ENCODE measurements at places on chromosomes 2 and 18. TPM values are rescaled to one million over a fixed set of nuclear protein-coding genes. Genes with fewer than 3 reads are reported as not detected.

Gene YPEL5
- 91.5 TPM for total RNA-seq

Gene TAF1B
- total RNA-seq, result 8.5 TPM

DNA sequence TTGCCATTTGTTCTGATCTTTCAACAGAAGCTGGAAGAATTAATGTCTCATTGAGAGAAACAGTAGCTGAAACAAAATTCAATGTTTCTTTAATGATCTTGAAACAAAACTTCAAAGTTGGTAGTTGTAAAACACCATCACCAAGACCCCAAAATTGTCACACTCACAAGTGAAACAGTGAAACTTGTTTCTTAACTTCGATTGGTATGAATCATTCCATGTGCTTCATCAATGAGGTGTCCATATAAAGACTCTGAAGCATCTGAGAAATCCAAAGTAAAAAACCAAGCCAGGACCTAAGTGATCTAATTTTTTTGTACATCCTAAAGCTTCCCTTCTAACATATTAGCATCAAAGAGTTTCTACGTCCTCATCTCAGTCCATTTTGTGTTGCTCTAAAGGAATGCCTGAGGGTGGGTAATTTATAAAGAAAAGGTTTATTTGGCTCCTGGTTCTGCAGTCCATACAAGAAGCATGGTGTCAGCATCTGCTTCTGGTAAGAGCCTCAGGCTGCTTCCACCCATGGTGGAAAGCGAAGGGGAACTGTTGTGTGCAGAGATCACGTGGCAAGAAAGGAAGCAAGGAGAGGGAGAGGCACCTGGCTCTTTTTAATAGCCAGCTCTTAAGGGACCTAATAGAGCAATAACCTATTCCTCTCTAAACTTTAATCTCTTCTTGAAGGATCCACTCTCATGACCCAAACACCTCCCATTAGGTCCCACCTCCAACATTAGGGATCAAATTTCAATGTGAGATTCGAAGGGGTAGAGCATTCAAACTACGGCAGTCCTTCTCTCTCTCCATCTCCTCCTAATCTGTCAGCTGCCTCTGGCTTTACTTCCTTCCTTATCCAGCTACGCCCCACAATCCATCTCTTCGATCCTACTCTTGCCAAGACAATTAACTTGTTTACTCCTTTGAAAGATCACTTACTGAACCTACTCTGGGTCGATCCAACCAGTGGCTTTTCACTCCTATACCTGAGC is 20.7 kb upstream of the TLK1 start:
- no peak for DNase-seq

DNA sequence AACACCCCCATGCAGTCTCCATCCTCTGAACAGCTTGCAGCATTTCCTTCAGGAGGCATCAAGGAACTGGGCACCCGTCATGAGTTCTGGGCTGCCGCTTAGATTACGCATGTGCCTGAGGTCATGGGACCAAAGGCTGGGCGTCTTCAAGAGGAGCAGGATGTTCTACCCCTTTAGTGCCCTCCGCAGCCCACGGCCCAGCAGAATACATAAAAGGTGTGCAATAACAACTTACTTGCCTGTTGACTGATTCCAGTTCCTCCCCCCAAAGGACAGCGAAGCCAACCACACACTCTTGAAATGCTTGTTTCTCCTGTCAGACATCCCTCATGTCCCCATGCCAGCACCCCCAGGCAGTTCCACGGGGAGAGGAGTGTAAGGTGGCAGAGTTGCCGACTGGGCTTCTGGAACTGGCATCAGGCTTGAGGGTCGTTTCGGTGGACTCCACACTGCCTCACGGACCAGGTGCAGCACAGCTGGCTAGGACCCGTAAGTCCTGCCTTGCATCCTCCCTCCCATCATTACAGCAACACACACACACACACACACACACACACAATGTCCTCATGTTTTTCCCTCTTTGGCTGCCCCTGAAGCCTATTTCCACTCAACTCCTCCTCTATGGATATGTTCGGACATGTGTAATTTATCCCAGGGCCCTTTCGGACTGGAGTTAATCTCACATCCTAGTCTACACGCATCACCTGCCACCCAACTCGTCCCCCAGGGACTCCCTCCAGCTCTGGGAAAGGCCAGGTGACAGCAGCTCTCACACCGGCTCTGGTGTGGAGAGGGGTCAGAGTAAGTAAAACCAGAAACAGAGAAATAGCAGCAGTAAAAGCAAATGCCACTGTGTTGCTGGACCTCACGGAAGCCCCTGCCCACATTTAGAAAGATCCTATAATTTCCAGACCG is 200.7 kb downstream of the BCL11A start:
- DNase-seq, result no peak

DNA sequence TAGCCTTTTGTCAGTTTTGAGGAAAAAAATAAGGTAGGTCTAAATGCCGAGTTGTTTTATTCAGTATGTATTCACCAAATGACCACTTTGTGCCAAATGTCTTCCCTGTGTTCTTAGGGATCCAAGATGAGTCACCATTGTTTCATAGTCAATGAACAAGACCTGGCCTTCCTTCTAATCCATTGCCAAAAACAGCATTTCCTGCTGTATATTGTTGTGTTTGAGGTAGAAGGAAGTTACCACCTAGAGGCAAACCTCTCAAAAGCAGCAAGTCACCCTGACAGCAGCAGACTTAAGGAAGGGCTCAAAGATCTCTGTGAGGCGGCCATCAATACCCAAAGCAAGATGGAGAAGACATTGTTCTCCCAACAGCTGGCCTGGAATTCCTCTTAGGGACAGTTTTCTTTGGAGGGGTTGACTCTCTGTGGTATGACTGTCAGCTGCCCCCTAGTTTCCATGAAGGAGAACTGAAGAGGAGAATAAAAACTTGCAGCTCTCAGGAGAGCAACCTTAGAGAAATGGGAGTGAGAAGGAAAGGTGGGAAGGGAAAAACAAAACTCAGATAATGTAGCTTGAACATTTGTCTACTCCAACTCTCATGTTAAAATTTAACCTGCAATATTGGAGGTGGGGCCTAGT is 328.3 kb downstream of the LRATD1 start:
- no peak for DNase-seq

DNA sequence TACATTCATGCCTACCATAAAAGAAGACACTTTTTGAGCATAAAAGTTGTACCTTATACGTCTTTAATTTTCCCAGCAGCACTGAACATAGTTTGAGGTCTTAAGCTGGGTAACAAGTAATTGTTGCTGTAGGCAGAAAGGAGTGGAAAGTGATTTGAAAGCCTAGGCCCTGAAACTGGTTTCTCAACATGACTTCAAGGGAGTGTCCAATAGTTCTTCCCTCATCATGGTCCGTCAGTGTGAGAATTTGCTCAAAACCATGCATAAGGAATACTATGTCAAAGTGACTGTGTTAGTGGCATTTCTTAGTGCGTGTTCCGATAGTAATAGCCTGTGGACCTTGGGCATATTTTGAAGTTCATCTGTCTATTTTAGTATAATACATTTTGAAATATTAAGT is 463.1 kb downstream of the PTPRM start:
- no peak for DNase-seq

- DNase-seq, result no peak
Measured at GRCh38 chr2:118255771-118256372, 167.6 kb downstream of the INSIG2 start.

DNA sequence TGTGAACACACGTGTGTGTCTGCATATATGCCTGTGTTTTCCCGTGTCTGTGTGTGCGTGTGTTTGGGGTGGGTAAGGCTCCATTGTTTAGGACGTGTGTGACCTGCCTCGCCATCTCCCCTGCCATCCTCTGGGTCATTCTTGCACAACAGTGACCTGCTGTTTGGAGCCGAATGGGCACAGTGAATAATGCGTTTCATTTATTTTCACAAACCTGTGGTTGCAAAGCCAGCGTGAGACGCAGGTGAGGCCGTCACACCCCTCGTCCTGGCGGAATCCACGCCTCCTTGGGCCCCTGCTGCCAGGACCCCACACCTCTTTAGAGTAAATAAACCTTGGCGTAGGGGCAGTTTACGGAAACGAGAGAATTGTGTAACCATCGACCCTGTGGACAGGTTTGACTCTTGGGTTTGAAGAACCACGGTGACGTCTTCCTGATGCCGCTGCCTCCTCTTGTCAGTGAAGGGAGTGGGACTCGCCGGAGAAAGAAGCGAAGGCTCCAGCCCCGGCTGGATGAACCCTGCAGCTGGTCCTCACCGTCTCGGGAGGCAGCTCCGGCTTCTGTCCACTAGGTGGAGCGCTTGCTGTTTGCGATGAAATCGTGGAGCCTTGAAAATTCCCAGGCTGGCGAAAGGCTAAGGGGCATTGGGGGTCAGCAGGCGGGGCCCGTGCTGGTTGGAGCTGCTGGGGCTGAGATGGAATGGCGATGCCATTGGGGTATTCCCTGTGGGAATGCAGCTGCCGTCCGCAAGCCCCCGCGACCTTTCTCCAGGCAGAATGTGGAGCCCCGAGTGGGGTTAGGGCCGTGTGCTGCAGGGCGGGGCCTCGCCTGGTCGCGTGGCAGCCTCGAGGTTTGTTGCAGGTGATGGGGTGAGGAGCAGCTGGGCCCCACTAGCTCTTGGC is 81.1 kb downstream of the RTP5 start:
- peak; percentile 10 for DNase-seq

DNA sequence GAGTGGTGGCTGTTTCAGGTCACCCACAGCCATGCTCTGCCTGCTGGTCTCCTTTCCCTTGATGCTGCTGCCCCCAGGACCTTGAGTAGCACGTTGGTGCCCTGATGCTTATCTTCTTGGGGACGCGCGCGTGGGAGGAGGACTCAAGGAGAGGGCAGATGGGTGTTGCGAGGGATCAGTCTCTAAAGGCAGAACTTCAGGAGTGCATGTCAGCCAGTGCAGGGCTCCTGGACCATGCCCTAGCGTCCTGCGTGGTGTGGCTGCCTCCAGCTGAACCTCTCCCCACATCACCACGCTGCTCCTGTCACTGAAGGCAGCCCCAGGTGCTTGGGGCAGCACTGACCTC is 62.5 kb upstream of the GLI2 start:
- DNase-seq, result no peak

DNA sequence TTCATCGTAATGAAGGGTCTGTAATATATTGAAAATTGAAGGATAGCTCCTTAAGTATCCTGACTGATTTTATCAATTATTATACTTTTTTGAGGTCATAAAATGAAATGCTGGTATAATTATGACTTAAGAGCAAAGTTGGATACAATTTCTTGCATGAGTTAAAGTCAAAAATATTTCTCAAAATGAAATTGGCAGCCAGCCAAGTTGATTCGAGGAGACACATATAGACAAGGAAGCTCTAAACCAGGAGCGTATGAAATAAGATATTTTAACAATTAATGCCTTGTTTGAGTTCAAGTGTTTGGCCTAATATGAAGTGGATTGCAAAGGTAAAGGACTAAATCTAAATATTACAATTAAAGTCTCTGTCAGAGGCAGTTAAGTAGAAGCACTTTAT is 260.4 kb upstream of the DSEL start:
- DNase-seq, result no peak

- no peak for DNase-seq
Measured at GRCh38 chr2:152466041-152466440, 131.1 kb downstream of the FMNL2 start.

GRCh38 chr2:106058469-106059137 is 135.5 kb downstream of the UXS1 start:
- no peak for DNase-seq

GRCh38 chr2:200750323-200750910 is 61.3 kb upstream of the BZW1 start:
- no peak for DNase-seq

DNA sequence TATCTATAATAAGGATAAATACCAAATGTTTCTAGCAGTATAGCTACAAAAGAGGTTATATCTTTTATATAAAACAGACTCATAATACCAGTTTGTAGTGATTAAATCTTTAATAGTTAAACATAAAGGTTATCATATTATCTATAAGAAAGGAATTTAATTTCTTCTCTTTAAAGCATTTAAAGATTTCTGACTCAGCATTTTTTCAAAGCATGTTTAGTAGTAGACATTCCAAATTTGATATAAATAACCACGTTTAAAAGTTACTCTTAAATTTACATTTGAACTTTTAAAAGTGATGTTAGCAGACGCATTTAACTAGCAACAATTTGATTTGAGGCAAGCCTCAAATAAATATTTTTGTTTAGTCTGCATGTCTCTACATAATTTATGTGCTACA is 1508.0 kb upstream of the NXPH2 start:
- DNase-seq, result no peak

DNA sequence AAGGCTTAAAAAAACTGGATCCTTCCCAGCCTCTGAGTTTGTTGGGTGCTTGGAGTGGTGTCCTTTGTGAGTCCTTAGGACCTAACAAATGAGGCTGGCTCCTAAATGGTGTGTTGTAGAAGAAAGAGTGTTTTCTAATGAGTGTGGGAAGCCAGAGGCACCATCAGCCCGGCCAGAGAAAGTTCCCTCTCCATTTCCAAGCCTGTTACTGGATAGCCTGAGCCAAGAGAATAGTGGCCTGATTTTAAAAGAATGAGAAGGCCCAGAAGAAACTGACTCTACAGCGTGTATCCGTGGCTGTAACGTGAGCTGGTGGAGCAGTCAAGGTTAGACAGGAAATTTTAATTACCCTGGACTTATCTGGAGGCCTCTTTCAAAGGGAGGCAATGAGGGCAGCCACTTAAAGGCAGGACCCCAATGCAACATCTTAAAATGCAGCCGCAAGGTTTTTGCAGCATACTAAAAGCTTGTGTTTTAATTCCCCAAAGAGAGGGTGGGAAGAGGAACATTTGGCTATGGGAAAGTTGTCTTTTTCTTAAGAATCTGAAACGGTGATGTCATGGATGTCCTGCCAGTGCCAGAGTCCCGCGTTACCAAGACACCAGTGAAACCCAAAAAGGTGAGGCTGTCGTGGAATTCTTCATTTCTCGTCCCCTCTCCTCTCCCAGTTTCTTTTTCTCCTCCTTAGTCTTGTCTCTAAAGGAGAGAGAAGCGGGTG is 4.6 kb downstream of the EFHD1 start:
- no peak for DNase-seq

All from glomerular endothelial cell (primary cell).